ENCODE measurements at places on chromosomes 12 and 14.

- DNase-seq: no peak
Observed at GRCh38 chr14:95901054-95901453, 24.4 kb downstream of the TUNAR start.

- DNase-seq: no peak
Observed at GRCh38 chr12:121255433-121255832, 41.1 kb downstream of the CAMKK2 start.

- peak; percentile 61 for DNase-seq
Observed at GRCh38 chr14:92651106-92651757, 97.2 kb downstream of the LGMN start.

GRCh38 chr14:45144658-45145057 lies 8.9 kb downstream of the FANCM start:
- no peak for DNase-seq

- peak; percentile 56 for DNase-seq
Observed at GRCh38 chr14:95609398-95609990, 74.6 kb downstream of the GLRX5 start.

DNA sequence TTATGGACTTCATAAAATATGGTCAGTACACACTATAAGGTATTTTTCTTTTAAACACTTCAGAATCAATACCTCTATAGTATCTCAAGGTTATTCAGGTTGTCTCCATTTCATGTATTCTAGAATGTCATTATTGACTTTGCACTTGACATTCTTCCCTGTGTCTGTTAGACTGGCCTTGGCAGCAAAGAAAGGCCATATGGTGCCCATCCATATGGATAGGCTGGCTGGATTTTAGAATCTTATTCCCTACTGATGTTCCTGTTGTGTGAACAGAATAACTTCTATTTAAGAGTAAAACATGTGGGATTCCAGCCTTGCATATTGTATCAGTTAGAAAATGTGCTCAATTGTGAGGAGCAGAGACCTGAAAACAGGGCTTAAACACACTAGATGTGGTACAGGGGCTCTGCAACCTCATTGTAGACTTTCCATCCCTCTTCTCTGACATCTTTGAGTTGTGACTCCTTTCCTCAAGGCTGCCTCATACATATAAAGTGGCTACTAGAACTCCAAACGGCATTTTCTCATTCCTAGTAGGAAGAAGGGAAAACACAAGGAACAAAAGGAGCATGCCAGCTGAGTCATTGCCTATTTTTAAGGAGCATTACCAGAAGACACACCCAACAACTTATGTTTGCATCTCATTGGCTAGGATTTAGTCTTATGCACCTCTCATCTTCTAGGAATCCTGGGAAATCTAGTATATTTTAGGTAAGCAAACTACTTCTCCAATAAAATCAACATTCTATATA lies 221.2 kb upstream of the TMPO start:
- no peak for DNase-seq

- no peak for DNase-seq
Observed at GRCh38 chr12:44847888-44848702, 28.0 kb downstream of the NELL2 start.

- DNase-seq: no peak
Observed at GRCh38 chr12:79664518-79664917, 26.2 kb downstream of the PAWR start.

DNA sequence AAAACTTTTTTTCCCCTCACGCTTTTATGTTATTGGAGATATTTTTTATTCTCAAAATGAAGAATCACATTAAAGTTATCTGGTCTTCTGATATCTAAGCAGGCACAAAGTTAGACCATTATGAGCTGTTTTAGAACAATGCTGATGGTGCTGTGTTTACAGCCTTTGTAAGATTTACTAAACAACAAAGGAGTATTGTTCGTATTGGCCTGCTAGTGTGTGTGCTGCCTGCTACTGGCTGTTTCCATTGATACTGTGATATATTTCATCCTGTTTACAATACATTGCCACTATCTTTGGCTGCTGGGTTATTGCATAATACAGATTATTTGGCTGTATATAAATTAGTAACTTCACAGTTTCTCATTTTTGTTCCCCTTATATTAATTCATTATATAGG lies 220.8 kb downstream of the ITPR2 start:
- DNase-seq: no peak

GRCh38 chr12:102439426-102440405 lies 40.6 kb downstream of the IGF1 start:
- DNase-seq: no peak

DNA sequence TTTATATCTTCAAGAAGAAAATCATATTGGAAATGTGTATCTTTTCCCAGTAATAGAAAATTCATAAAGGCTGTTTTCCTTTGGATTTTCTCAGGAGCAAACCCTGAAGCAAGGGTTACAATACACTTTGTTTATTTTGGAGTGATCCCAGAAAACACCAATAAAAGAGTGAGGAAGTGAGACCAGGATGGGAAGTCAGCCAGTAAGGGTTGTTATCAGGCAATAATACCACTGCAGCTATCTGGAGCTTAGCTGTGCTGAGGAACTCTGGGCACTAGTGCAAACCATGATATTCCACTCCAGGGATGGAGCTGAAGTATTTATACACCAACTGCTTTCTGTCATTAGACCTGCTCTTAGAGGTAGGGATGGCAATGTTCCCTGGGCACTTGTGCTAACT lies 1002.3 kb downstream of the FLRT2 start:
- no peak for DNase-seq

- DNase-seq: no peak
Observed at GRCh38 chr14:56102941-56103340, 15.3 kb upstream of the PELI2 start.

- DNase-seq: no peak
Observed at GRCh38 chr12:27272373-27273028, 28.4 kb downstream of the STK38L start.

DNA sequence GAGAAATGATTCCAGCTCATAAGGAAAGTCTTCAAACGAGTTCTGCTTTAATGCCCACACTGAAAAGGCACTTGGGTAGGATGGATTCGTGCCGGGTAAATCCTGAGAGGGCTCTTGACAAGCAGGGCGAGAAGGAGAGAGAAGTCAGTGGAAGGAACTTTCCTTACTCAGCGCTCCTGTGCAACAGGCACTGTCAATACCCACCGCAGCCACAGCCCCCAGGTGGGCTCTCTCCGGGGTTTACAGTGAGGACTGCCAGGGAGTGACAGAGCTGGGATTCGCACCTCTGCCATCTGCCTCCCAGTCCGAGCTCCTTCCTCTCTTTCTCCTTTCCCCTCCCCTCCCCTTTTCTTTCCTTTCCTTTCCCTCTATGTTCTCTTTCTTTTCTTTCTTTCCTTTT lies 118.7 kb downstream of the BEGAIN start:
- DNase-seq: no peak

DNA sequence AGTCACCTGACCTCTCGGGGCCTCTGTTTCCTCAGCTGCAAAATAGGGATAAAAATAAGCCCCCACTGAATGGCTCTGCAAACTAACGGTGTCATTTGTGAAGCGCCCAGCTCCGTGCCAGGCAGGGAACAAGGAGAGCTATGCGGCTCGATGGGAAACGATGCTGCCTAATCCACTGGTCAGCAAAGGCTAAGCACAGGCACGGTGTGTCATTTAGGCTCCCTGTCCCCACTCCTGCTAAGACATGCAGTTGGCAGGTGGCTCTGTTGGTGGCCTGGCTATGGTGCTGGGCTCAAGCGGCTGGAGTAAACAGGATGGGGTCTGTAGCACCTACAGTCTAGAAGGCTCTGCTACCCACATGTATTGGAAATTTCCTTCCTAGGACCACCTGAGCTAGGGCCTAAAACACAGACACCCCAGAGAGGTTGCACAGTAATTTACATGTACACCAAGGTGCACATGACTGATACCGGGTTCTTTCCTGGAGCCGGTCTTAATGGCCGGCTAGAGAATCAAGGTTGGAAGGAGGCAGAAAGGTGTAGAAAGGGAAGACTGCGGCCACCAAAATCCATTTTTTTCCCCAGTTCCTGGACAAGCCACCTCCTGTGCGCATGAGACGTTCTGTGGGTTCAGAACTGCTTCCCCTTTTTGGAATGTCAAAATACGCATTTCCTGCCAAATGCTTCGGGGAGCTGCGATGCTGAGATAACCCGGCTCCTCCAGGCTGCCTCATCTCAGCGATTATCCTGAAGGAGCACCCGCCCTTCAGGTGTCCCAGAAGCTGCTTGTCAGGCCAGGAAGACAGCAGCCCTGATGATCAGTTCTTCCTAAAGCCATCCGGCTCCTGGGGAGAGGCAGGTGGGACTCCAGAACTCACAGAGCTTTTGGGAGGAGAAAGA lies 1.0 kb downstream of the CACNA2D4 start:
- DNase-seq: peak; percentile 8

GRCh38 chr12:117190210-117190781 lies at the start of gene FBXO21:
FBXO21 (minus strand) TSS chr12:117190470; CDS start chr12:117190456, 14 bp downstream.
- peak; percentile 85 for DNase-seq

GRCh38 chr14:77076113-77076631 lies 21.9 kb upstream of the CIPC start:
- DNase-seq: no peak

- peak; percentile 16 for DNase-seq
Observed at GRCh38 chr14:79661752-79662151, 549.6 kb downstream of the DIO2 start.

- DNase-seq: no peak
Observed at GRCh38 chr14:104852280-104852663, 12.8 kb upstream of the CEP170B start.

GRCh38 chr14:22070119-22070982 lies 396.7 kb upstream of the OR4E1 start:
- DNase-seq: no peak

GRCh38 chr14:65015391-65015790 lies 28.7 kb downstream of the FNTB start:
- peak; percentile 62 for DNase-seq

DNA sequence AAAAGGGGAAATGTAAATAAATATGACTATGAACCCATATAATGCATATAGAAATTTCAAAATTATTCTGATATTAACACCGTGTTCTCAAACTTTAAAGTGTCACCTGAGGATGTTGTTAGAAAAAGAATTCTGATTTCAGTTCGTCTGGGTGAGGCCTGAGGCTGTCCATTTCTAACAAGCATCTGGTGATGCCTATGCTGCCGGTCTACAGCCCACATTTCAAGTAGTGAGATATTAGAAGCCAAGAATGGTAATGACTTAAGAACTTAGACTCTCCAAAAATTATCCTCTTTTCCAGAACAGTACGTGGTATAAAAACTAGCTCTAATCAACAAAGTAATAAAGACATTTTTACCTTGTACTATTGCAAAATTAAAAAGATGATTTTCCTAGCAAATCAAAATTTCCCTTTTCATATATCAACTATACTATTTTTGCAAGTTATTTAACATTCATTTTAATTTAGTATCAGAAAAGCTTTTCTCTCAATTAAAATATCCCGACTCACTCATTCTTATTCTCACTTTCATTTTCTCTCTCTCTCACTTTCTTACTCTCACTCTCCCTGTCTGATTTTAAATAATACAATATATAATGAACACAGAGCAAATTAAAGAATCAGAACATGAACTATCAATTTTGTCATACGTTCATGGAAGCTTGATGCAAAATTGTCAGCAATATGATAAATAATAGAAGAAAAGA lies 35.0 kb downstream of the PIK3C2G start:
- DNase-seq: no peak

DNA sequence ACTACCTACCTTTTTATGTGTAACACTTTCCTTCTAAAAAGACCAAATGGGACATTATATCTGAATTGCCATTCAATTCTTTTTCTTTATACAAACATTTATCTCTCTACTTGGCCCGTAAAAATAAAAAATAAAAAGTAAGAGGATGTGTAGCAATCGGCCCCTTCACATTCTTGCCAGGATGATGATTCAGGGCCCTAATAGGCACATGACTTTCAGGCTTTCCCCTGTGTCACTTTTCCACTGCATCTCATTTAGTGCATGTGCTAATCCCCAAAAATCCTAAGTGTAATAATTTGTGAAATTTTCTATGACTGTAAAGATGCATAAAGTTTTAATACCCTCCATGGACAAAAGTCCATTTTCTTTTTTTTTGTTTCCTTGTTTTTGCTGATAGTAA lies 23.0 kb upstream of the ATP2B1 start:
- no peak for DNase-seq

DNA sequence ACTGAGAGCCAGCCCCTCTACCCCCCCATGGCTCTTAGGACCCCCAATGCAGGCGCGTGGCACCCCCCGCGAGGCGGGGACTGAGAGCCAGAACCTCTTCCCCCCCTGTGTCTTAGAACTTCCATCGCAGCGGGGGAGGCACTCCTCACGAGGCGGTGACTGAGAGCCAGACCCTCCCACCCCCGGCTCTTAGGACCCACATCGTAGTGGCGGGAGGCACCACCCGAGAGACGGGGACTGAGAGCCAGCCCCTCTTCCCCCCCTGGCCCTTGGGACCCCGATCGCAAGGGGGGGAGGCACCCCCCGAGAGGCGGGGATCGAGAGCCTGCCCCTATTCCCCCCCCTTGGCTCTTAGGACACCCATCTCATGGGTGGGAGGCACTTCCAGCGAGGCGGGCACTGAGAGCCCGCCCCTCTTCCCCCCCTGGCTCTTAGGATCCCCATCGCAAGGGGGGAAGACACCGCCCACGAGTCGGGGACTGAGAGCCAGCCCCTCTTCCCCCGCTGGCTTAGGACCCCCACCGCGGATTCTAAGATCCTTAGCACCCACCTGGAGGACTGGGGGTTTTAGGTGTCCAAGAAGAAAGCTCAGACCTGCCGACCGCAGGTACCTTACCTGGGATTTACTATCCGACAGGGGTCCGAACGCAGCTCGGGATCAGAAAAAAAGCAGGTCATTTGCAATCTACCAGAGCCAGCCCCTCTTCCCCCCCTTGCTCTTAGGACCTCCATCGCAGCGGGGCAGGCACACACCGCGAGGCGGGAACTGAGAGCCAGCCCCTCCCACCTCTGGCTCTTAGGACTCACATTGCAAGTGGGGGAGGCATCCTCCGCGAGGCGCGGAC lies 44.9 kb downstream of the DDX11 start:
- peak; percentile 7 for DNase-seq

GRCh38 chr14:94974893-94975292 lies 182.4 kb downstream of the DICER1 start:
- DNase-seq: no peak

DNA sequence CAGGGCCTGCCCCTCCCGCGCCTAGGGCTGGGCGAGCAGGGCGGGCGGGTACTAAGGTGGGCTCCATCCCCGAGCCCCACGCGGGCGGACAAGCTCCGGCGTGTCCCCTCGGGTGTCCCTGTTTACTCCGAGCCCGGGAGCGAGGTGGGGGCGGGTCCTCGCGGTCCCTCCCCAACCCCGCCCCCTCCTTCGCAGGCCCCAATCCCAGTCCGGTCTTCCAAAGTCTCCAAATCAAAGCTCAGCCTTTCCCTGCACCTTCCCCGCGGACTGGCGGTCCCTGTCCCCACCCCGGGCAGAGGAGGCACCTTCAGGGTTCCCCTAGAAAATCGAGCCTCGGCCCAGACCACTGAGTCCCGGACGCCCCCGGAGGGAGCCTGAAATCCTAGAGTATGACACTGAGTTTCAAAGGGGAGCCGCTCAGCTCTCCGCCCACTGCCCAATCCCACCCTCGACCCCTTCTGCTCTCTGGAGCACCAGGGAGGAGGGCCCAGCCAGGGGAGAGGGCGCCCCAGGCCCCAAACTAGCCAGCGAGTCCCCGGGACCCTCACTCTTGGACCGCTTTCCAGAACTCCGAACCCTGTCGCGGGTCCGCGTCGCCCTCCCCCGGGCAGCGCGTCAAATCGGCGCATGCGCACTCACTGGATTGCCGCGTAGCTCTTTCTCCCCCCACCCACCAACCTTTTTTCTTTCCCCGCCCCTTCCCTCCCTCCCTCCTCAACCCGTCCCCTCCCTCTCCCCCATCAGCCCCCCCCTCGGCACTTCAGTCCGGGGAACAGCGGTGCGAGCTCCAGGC lies at the start of gene LRP1:
Gene LRP1 (plus strand): TSS at position 758 of the 793 bp plus-strand sequence. CDS start 482 bp downstream, outside the sequence.
- peak; percentile 85 for DNase-seq
